Central memory CD4-positive, alpha-beta T cell (primary cell): ENCODE measurements at places on chromosomes 7 and 10.

DNA sequence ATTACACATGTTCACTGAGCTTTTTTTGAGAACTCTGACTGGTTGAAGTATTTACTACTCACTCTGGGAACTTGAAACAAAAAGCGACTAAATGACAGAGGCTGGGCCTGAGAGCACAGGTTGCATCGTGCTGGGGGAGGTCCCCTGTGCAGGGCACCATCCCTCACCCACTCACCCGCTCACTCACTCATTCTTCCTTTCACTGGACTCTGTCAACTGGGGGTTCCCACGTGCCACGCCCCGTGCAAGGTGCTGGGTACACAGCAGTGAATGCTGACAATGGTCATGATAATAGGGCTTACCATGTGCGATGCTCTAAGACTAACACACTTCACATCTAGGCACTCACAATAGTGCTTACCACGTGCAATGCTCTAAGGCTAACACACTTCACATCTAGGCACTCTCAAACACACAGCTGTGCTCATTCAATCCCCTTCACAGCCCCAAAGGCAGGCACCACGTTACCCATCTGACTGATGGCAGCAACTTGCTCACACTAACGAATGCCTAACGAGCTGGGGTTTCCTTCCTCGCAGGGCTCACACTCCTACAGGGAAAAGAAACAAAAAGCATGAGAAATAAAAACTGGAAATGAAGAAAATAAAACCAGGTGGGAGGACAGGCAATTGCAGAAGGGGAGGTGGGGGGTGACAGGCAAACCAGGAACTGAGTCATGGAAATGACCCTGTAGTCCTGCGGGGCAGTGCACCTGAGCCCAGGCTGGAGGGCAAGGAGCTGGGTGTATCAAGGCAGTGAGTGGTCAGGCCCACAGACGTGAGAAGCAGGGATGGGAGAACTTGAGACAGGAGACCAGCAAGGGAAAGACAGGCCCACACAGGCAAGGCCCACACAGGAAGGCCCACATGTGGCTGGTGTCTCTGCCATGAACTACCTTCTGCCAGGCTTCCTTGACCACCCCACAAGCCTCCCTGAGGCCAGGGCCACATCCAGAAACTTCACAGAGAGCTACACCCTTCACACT, 147.0 kb upstream of the FAM20C start:
- DNase-seq, result no peak

- DNase-seq, result no peak
Observed at GRCh38 chr10:125115409-125115808, 45.0 kb downstream of the CTBP2 start.

DNA sequence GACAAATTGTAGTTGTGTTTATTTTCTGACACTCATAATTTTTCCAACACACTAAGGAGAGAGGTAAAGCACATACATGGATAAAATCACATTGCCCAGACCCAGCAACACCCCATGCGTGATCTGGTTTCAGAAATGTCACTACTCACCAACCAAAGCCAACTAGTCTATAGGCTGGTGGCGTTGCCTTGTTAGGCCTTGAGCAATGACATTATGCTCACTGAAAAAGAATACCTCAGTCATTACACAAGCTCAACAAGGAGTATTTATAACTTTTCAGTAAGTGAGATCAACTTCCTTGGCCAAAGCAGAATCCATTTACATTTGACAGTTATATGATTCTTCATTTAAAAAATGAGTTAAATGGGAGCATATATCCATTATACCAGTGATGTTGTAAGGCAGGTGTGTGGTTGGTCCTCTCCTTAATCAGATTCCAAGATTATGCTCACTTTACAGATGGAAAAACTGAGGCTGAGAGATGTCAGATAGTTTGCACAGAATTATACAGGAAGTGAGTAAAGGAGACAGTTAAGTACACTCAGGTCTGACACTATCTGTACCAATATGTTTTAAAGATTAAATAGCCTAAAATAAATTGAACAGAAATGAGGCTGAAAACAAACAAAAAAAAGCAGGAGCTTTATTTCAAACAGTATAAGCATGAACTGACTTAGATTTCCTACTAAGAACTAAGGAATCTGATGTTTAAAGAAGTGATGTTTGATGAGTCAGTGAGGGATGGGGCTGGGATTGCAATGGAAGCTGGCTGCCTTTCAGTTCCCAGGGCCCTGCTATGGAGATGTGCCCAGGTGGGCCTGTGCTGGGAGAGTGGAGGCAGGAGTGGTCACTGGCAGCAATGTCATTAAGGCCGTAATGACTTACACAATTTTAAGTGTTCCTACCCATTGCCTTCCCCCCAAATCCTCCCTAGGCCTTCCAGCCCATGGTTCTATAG, 118.3 kb downstream of the RAPGEF5 start:
- no peak for DNase-seq

DNA sequence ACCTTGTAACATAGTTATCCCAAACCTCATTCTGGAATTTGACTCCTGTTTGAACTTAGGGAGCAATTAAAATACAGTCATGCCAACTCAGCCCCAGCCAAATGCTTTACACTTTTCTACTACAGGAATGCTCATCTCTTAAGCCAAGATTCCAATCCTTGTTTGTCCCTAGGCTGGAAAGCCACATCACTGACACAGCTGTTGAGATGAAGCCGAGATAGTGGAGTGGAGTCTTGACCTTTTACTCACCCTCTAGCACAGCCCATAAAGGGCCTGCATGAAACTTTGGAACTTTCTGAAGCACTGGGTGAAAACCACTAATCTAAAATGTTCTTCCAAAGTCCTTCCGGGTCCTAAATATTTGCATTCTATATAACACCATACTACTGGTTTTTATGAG, 247.3 kb downstream of the ETV1 start:
- no peak for DNase-seq

GRCh38 chr10:7291487-7292270, 119.2 kb downstream of the SFMBT2 start:
- no peak for DNase-seq

GRCh38 chr7:17421941-17422340, 123.5 kb downstream of the AHR start:
- DNase-seq, result no peak

DNA sequence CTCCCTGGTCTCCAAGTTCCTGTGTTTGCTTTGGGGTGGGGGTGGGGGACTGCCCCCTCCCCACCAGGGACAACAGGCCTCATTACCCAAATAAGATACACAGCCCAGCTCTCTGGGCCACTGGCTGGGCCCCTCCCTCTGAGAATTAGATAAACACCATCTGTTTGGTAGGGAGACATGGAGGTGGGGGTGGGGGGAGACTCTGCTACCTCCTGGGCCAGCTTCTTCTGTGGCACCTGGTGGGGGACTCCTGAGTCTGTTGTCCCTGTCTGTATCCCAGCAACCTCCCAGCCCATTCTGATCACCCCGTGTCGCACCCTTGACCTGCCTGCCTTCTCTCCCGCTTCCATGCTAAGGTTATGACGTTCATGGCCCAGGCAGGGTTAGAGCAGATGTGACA, 5.8 kb downstream of the MLXIPL start:
- DNase-seq, result no peak

DNA sequence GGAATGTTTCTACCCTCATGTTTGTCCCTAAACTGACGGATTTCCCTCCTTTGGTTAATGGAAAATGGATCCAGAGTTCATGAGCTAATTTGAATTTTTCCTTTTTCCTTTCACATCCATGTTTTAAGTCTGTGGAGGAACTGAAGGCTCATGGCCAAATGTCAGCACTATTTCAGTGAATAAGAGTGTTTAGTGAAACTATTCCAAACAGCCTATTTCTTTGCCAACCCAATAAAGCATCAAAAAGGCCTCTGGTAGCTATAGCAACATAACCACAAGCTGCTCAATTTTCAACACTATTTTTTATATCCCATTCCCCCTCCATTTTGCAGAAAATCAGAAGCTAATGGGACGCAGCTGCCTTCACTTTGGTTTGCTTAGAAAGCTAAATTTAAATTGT, 1454.1 kb downstream of the GATA3 start:
- no peak for DNase-seq

- DNase-seq, result no peak
Observed at GRCh38 chr7:48899932-48900331, 24.4 kb upstream of the CDC14C start.

DNA sequence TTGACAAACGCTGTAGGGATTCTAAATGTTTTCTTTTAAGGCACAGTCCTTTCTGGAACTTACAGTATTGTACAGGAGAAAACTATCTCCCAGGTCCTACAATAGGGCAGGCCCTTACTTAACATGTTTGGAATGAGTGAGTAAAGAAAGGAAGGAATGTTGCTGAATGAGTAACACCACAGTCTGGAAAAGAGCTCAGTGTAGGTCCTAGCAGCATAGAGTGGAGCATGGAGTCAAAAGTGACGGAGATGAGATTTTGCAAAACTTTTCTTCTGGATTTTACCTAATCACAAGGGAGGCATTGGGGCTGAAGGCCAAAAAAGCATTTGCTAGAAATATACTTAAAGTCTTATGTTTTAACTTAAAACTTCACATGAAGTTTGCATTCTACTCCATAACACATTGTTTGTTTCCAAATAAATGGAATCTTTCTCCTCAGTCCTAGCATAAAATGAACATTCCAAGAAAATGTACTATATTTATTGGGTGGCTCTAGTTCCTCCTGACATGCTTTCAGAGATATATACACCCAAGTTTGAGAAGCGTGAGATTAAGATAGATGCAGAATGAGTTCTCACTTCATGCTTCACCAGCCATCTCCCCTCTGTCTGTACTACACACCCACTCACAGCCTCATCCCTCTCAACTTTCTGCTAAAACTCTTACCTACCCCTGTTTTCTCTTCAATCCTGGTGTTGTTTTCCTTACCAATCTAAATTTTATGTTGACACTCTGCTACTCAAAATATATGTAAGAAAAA, 20.2 kb upstream of the ADD3 start:
- no peak for DNase-seq

- DNase-seq, result no peak
Observed at GRCh38 chr7:22732556-22733126, 5.6 kb downstream of the IL6 start.

GRCh38 chr10:74808501-74808900, 17.9 kb upstream of the KAT6B start:
- no peak for DNase-seq

- DNase-seq, result no peak
Observed at GRCh38 chr10:104033966-104034365, 51.7 kb downstream of the COL17A1 start.

DNA sequence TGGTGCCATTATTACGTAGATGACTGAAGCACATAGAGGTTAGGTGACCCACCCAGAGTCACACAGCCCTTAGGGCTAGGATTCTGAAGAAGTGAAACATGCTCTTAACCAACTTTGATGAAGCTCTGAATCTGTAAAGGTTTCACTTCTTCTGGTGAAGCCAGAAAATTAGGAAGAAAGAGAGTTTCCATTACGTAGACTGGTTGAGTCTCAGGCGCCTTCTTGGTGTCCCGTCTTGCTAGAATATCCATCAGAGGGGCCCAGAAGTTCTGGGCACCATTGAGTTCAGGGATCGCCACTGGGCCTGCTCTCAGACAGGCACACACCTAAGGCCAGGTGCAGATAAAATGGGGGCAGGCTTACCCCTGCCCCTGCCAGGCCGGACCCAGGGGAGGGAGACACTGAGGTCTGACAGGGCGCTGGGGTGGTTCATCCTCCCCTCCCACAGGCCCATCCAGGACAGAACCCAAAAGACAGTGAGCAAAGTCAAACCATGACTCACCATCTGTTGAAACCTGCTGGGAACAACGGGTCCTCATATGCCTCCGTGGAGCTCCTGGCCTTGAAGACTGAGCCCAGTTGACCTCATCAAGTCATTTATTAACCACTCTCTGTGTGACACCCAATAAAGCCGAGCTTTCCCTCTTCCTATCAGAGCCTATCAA, 33.2 kb downstream of the DRGX start:
- no peak for DNase-seq

DNA sequence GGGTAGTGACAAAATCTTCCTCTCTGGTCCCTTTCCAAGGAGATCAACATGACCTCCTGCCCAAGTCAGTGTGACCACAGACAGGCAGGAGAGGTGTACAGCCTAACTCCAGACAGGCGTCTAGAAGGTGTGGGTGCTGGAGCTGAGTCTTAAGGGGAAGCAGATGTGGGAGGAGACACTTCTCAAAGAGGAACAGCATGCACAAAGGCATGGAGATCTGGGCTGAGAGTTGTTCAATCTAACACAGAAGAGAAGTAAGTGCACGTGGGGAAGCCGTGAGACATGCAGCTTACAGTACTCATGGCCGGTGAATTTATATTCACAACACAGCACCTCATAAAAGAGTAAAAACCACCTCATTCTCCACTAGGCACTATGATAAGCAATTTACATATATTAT, 23.8 kb upstream of the GSDME start:
- DNase-seq, result no peak

GRCh38 chr7:107228291-107228690, 59.5 kb downstream of the HBP1 start:
- no peak for DNase-seq

DNA sequence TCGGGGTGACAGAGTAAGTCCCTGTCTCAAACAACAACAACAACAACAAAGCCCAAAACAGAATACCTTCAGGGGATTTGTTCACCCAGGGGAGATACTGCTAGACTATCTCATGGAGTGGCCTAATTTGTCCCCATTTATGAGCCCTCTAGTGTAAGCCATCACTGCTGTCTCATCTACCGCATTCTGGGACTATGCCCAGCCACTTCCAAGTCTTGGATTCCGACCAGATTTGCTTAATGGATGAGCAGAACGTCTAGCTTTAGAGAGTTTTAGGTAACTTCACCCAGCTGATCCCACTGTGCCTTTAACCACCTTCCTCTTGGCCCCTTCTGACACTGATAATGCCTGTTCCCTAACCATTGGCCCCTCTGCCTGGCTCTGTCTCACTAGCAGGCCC, 47.1 kb downstream of the PAPSS2 start:
- no peak for DNase-seq

DNA sequence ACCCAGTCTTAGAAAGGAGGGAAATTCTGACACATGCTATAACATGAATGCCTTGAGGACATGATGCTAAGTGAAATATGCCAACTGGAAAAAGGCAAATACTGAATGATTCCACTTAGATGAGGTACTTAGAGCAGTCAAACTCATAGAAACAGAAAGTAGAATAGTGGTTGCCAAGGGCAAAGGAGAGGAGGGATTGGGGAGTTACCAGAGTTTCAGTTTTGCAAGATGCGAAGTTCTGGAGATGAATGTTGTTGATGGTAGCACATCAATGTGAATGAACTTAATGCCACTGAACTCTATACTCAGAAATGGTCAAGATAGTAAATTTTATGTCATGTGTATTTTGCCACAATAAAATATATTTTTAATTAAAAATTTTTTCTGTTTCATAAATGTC, 38.9 kb downstream of the DRGX start:
- DNase-seq, result no peak

GRCh38 chr7:19146699-19147098, 1.5 kb upstream of the FERD3L start:
- DNase-seq, result no peak

DNA sequence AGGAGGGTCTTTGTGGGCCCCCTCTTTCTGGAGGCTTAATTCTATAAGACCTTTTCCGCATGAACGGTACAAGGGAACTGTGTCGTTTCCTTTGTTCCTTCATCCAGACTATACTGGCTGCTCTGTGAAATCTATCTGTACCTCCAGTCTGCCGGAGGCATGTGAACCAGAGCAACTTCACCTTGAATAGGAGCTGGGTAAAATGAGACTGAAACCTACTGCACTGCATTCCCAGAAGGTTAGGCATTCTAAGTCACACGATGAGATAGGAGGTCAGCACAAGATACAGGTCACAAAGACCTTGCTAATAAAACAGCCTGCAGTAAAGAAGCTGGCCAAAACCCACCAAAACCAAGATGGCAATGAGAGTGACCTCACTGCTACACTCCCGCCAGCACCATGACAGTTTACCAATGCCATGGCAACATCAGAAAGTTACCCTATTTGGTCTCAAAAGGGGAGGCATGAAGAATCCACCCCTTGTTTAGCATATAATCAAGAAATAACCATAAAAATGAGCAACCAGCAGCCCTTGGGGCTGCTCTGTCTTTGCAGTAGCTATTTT, 36.8 kb upstream of the INPP5F start:
- DNase-seq, result no peak
